ENCODE measurements at places on chromosomes 7 and 10.

- DNase-seq, result no peak
Measured at GRCh38 chr10:77949167-77949566, 22.6 kb upstream of the DLG5 start.

DNA sequence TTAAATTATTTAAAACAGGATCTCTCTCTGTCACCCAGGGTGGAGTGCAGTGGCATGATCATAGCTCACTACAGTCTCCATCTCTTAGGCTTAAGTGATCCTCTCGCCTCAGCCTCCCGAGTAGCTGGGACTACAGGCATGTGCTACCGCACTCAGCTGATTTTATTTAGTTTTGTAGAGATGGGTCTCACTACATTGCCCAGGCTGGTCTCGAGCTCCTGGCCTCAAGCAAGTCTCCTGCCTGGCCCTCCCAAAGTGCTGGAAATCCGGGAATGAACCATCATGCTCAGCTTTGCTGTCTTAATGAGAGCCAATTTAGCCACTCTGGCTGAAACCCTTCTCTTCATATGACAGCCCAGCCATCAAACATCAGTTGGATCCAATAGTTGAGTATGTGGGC lies 53.3 kb upstream of the NRP1 start:
- no peak for DNase-seq

DNA sequence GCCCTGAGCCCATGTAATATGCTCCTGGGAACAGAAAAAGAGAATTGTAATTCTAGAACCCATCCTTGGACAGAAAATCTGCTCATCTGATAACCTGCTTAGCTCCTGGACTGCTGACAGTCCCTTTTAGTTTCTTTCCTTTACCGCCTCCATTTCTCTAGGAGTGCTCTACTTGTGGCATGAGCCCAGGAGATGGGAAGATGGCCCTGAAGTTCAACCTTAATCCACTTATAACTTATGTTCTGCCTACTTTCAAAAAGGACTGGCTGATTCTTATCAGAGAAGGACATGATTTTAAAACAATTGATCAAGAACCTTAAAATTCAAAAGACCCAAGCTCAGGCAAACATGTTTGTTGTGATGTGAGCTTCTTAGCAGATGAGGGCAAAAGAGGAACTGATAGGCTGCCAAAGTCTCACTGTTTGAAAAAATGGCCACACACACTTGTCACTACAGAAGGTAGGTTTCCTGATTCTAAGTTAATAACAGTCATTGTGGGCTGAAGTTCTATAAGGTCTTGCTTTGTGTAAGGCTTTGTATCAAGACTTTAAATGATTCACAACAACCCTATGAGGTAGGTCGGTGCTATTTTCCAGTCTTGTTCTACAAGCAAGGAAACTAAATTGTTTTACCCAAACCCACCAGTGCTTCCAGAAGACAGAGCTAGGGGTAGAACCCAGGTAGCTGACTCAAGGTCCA lies 94.3 kb upstream of the AFAP1L2 start:
- DNase-seq, result no peak

DNA sequence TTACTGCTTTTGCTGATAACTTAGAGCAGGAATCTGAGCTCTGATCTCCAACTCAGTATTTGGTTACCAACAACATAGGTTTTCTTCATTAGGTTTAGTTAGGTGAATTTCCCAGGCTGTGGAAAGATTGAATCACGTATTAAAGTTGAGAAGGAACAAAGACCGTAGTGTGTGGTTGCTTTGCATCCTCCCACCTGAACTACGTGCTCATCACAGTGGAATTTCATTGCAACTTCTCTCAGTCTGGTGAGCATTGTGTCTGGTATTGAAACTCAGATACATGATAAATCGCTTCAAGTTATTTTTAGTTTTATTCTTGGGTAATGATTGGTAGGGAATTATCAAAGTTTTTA lies 139.4 kb upstream of the AKR1E2 start:
- no peak for DNase-seq

DNA sequence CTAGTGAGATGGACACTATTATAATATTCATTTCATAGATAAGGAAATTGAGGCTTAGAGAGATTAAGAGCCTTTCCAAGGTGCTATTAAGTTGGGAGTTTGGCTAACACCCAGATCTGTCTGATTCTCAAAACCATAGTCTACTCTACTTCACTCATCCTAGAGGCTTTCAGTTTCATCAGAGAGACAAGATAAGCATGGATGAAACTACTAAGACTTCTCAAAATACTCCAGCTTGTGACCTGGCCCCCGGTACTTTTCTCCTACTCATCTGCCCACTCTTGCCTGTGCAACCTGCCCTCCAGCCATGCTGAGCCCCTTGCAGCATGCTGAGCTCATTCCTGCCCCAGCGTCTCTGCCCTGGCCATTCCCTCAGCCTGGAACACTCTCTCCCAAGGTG lies 12.2 kb upstream of the SLC35B4 start:
- DNase-seq, result no peak

DNA sequence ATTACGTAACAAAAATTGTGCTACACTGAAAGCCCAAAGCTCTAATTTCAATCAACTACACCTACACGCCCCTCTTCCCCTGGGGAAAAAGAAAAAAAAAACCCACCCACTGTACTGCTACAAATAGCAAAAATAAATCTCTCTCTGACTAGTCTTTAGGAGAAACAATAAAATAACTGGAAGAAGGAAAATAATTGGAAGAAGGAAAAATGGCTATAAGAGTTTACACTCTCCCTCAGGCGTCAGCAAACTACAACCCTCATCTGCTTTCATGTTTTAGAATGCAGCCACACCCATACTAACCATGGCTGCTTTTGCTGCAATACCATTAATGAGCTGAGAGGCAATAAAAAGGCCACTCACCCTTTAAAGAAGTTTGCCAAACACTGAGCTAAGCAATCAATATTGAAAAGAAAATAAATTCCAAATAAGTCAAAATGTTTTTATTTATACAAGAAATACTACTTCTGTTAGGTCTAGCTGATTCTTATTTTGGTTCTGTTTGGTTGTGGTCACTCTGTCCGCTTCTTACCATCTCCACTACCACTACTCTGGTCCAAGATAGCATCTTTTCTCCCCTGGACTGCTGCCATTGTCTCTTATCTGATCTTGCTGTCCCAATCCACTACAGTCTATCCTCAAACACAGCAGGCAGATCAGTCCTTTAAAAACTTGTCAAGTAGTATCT lies 3.8 kb downstream of the MINDY3 start:
- no peak for DNase-seq

DNA sequence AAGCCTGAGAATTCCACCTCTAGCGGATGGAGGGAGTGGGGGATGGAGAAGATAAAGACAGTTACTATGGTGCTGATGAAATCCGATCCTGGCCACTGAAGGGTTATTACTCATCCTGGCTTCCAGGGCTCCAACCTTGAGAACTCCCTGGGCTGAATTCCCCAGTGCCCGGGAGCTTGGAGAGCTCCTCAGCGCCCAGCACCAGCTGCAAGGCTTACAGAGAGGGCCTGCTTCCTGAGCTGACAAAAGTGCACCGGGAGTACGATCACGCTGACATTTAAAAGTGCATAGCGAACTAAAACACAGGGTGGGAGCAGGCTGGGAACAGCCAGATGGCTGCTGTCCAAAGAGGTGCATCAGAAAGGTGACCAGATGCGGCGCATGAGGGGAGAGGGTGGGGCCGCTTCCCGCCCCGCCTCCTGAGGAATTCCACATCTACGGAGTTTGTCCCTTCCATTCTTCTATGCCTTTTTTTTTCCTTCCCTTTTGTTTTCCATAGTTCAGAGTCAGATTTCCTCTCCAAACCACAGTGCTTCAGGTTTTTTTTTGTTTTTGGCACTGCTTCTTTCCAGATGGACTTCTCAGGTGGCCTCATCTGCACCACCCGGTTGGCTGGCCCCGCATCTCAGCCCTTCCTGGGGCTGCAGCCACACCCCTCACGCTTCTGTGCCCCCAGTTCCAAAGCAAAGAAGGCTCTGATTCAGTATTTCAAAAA lies 62.4 kb upstream of the MKRN1 start:
- no peak for DNase-seq

- DNase-seq, result no peak
Measured at GRCh38 chr7:6248581-6248980, 23.8 kb downstream of the CYTH3 start.

GRCh38 chr10:89591111-89591795 lies 53.8 kb downstream of the PANK1 start:
- DNase-seq, result no peak

GRCh38 chr10:92734301-92734700 lies 44.5 kb downstream of the HHEX start:
- no peak for DNase-seq

DNA sequence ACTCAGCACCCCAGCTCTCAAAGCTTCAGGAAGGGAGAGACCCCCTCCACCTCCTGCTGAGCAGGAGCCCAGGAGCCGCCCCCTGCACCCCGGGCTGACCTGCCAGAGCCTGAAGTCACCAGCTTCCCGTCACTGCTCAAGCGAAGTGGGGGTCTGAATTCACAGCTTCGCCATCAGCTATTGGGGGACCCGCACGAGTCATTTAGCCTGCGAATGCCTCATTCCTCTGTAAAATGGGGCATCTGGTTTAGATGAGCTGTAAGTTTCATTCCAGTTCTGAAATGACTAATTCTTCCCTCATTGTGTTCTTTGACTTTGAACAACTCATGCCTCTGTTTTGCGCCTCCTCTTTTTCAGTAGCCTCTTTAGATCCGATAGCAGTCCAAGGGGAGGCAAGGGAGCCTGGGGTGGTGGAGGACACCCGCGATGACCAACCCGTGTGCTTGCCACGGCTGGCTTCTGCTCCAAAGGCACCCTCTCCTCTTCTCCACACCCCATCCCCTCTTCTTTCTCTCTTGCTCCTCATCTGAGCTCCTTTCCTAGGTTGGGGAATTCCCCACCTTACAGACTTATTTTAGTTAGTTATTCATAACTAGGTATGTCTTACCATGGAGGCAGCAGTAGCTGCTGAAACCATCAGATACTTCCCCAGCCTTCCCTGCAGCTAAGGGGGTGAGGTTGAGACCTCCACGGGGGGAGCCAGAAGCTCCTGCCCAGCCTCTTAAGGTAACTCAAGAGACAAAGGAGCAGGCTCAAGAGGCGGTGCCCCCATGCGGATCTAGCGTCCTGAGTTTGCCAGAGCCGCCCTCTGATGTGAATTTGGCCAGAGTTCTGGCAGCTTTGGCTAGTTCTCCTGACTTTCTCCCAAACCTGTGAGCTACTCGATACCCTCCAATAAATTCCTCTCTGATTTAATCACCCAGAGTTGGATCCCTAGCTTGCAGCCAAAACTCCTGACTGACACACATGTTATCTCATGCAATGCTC lies 47.7 kb downstream of the RBM17 start:
- DNase-seq, result no peak

All from stimulated activated CD4-positive, alpha-beta T cell treated with anti-CD3 and anti-CD28 coated beads, Interleukin-12 subunit alpha, Interleukin-12 subunit beta, amount 100 ng/mL, for 24 hours (primary cell).